AG04449 (cell line): ENCODE measurements at places on chromosomes 5 and 9.

DNA sequence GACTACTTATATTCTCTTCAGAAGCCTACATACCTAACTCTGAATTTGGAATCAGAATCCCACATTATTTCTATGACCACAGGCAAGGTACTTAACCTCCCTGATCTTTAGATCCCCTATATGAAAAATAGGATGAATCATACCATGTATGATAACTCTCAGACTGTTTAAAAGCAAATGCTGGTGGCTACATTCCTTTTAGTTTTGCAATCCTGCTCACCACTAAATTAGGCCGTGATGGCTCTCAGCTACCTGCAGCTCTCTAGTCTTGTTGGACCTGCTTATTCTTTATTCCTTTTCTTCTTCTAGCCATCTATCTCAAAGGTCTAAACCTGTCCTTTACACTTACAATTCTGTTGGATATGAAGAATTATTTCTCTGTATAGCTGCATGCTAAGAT is 303.4 kb upstream of the ATP10B start:
- no peak for DNase-seq

DNA sequence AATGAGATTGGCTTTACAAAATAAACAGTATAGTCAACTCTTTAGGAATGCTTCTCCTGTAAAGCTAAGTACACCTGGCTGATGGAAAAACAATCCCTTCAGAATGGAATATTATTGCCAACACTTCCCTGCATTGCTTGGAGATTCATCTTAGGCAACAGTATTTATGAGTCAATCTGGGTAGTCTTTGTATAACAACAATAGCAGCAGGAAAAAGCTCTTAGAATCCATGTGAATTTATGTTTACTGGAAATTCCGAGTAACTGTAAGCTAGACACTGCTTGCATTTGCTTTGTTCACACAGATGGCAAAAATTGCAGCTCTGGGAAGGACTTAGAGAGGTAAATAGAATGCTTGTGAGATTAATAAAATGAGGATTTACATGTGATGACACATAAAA is 101.7 kb upstream of the NTRK2 start:
- DNase-seq = no peak

GRCh38 chr9:91361291-91362050 is at the start of gene AUH:
AUH (minus strand) TSS chr9:91361918; CDS start chr9:91361889, 29 bp downstream.
- DNase-seq = no peak

DNA sequence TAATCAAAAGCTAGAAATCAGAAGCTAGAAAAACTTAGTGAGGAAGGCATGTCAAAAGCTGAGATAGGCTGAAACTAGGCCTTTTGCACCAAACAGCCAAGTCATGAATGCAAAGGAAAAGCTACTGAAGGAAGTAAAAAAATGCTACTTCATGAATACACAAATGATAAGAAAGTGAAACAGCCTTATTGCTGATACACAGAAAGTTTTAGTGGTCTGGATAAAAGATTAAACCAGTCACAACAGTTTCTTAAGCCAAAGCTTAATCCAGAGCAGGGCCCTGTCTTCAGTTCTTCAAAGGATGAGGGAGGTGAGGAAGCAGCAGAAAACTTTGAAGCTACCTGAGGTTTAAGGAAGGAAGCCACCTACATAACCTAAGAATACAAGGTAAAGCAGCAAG is 102.5 kb upstream of the SH3GL2 start:
- no peak for DNase-seq

DNA sequence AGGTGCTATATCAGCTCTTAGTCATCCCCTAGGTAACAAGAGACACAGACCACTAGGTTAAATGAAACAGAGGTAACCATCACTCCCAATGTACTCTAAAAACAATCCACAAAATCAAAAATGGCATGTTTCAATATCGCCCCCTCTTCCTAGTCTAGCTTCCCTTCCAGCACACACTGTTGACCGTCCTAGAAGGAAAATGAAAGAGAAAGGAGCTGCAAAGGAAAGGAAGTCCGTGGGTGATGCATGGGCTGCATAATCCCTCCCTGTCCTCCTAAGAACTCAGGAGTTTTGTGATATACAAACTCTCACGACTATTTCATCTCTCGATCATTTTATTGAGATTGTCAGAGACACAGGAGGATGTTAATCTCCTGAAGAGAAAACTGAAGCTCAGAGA is 101.6 kb downstream of the RFK start:
- no peak for DNase-seq

GRCh38 chr9:16656432-16657169 is 213.9 kb downstream of the BNC2 start:
- DNase-seq = no peak

GRCh38 chr5:58191443-58191842 is 268.4 kb downstream of the PLK2 start:
- DNase-seq = no peak

DNA sequence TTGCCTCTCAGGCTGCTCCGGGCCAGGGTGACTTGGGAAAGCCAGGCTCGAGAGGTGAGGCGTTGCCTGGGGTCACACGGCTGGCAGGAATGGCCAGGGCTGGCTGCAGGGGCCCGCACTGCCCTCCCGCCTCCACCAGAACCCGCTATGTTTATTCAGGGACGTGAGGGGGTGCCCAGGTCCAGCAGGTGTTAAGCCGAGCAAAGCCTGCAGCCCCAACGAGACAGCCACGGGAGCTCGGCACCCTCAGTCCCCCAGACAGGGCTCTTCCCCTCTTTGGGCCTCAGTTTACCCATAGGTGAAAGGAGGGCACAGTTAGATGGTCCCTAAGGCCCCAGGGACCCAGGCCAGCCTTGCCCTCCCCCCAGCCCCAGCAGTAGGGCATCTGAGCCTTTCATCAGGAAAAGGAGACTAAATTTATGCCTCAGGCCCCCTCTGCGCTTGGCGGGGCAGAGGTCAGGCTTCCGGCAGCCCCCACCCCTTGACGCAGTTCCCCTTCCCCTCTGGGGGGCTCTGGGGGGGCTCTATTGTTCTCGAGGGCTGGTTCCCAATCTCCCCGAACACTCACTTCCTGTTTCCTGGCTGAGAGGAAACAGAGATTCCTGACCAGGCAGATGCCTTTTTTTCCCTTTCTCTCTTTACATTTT is 7.1 kb upstream of the EGFL7 start:
- DNase-seq = no peak

- no peak for DNase-seq
These were observed 49.8 kb downstream of the PRKACG start for GRCh38 chr9:68964102-68964541.

GRCh38 chr5:146041180-146041789 is 64.1 kb downstream of the PLAC8L1 start:
- DNase-seq = no peak

DNA sequence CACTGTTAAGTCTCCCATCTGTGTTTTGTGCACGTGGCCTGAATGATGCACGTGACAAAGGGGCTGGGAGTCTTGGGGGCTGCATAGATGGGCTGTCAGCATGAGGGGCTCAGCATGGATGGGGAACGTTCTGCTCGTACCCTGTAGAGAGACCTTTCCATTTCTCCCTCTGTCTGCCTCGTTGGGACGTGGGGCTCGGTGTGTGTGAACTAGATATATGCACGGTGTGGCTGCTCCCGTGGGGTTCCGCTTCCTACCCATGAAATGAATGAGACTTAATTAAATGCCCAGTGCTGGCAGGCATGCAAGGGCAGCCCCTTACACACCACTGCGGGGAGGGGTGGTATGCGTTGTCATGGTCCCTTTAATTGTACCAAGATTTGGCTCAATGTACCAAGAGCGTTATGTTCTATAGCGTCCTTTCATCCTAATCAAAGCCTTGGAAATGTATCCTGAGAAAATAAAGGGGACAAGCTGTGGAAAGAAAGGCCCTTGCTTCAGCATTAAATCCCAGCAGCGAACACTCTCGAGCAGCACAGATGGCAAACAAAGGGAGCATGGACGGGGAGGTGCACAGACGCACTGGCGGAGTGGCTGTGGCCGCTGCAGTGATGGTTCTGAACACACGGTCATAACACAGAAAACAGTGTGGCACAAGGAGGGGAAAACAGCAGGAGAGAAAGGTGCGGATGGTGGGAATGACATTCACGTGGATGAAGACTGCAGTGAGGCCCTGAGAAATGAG is 66.8 kb downstream of the RASGEF1C start:
- DNase-seq = no peak

- no peak for DNase-seq
These were observed 14.7 kb upstream of the TMEM174 start for GRCh38 chr5:73158313-73158712.

DNA sequence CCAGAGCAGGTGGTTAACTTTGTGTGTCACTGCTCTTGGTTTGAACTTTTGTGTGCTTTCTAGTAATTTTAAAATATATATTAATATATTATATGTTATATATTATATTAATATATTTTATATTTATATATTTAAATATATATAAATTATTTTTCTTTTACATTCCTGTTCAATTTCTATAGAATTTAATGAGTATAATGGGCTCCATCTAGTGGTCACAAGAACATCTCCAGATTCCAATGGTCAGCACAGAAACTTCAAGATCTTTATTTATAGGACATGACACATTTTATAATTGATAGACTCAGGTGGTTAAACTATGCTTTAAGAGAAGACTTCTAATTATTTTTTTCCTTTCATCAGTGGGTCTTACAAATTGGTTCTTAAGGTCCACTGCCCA is 39.1 kb downstream of the COL23A1 start:
- DNase-seq = no peak

DNA sequence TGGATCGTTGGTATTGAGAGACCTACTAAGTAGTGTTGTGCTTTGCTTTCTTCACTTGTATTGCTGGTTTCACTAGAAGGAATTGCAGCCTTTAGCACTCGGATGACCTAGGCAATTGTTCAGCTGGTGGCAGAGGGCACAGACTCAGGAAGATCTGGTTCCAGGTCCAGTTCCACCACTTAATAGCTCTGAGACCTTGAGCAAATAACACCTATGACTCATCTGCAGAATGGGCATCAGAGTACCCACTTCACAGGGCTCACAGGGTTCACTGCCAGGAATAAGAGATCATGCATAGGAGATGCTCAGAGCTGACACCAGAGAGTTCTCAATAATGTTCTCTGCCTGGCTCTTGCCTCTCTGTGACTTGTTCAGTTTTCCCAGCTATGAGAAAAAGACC is 133.6 kb downstream of the SIL1 start:
- no peak for DNase-seq

DNA sequence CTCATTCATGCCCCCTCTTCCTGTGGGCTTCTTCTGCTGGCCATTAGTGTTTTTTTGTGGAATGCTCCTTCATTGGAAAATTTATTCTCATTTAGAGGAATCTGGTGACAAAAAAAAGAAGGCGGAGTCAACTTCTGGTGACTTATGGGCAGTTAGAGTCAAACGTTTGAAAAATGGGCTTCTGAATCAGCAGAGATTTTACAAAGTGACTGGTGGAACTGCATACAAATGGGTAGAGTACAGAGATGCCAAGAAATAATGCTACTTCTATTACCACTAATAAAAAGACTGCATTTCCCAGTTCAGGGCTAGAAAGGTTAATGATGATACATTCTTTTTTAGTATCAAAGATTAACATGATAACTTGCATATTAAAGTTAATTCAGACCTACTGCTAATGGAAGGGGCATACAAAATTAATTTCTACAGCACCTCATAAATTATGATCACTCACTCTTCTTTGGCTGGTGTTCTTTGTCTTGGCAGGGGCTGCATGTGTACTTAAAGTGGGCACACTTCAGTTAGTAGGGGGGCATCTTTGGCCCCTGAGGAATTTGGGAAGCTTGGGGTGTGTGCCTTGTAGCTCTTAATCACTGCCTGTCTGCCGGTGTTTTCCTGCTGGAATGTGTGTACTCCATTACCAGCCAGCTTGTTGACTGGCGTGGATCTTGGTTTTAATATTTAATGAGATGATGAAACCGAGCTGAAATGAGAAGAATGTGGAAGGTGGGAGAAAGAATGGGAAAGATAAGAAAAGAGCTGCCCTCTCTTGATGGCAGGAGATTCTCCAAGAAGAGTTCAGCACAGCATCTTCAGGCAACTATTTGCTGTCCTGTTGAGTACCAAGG is 148.9 kb downstream of the DOCK2 start:
- DNase-seq = no peak

GRCh38 chr5:9483243-9483642 is 62.6 kb downstream of the SEMA5A start:
- no peak for DNase-seq

- DNase-seq = no peak
These were observed 93.7 kb upstream of the SIMC1 start for GRCh38 chr5:176144508-176144907.

GRCh38 chr5:1558944-1559343 is 35.2 kb upstream of the LPCAT1 start:
- no peak for DNase-seq
